CD4-positive, alpha-beta T cell treated with Interferon gamma for 1 hour (primary cell): ENCODE measurements at places on chromosomes 1 and 21.

GRCh38 chr1:148318904-148319242, 164.2 kb downstream of the PPIAL4G start:
- DNase-seq: no peak

DNA sequence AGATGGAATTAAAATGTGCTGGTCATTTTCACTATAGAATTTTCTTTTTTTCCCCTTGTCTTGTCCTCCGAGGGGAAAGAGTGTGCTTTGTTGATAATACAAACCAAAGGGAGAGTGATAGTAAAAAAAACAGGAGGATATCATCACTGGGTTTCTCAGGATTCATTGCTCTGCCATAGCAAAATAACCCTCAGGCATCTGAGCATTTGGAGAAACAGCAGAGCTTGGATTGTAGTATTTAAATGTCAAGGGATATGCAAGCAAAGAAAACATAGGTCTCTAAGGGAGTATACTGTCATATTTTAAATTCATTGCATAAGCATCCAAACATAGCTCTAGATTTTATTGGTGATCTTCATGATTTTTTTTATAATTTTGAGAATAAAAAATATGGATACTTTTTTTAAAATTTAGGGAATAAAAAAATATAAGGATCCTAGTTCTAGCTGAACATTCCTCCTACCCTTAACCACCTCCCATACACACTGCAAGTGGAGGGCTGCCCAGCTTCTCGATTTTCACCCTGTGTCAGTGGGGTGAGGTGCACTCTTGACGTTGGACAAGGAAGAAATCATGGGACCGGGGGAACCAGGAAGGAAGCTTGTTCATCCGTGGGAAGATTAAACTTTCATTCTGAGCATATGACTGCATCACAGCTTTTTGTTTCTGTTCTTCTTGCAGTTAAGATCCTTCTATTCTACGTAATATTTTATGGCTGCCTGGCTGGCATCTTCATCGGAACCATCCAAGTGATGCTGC, 4.4 kb downstream of the ATP1B1 start:
- no peak for DNase-seq

- DNase-seq: no peak
Observed at GRCh38 chr21:31780944-31781343, 49.0 kb upstream of the SCAF4 start.

DNA sequence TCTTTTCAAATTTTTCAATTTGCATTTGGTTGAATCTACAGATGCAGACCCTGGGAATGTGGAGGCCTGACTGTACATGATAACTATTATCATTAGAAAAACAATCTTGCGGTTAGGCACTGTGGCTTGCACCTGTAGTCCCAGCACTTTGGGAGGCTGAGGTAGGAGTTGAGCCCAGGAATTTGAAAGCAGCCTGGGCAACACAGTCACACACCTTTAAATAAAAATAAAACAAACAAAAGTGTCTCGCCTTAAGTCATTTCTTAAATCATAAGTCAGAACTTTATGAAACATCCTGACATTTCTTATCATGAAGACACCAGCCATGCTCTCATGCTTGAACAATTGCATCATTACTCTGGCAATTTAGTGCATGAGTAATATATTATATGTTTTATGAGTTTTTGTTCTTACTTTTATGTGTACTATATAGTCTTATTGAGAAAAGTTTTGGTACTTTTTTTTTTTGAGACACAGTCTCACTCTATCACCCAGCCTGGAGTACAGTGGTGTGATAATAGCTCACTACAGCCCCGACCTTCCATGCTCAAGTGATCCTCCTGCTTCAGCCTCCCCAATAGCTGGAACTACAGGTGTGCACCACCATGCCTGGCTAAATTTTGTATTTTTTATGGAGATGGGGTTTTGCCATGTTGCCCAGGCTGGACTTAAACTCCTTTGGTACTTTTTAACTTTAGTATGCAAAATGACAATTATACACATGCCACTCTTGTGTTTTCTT, 7.8 kb downstream of the TBX19 start:
- no peak for DNase-seq

- DNase-seq: no peak
Observed at GRCh38 chr21:42694751-42695696, 41.6 kb downstream of the PDE9A start.

- no peak for DNase-seq
Observed at GRCh38 chr21:38337793-38338192, 81.0 kb downstream of the KCNJ15 start.

GRCh38 chr1:214957330-214958137, 125.0 kb upstream of the KCNK2 start:
- no peak for DNase-seq

DNA sequence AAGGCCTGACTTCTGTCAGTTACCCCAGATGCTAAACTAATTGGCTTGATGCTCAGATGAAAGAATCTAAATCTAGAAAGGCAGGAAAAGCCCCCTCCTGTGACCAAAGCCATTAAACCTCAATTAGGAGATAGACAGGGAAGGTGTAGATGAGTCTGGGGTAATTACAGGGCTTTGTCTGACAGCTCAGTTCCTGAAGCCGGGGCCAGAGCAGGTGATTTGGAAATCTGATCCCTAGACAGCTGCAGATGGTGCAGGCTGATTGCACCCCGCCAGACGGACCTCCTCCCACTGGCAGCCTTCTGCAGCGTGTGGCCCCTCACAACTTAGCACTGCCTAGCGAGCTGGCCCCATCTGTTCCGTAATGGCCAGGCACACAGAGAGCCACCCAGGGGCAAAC, 395.1 kb downstream of the HLX start:
- DNase-seq: no peak

DNA sequence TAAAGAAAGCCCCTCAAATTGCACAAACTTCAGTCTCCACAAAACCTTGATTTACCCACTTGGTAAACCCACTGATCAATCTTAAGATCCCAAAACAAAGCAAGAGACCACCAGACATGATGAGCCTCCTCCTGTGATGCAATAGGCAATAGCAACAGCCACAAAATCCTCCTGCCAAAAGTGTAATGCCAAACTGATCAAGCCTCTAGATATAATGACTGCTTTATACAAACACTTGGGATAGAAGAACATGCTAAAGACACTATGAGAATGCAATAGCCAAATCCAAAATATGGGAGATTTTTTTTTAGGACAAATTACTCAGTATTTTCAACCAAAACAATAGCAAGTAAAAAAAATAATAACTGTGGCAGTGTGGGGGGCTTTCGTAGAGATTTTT, 64.9 kb upstream of the PTGFRN start:
- no peak for DNase-seq

GRCh38 chr1:53811414-53811851, 26.7 kb downstream of the NDC1 start:
- no peak for DNase-seq

DNA sequence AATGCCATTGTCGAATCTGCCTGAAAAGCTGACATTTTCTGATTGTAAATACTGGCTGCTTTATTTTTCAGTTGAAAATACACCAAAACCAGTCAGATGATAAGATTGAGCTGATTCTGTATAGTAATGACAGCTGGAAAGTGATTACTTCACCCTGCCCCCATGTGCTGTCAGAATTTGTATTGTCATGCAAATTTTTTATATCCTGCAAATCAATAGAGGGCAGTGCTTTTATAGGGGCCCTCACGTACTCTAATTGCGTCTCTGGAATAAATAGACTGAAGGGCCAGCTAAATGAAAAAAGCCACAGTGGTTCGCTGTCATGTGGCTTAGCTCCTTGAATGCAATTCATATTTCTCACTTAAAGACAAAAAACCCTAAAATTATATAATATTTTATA, 208.6 kb downstream of the LHX8 start:
- no peak for DNase-seq

- no peak for DNase-seq
Observed at GRCh38 chr1:27940870-27941560, 6.2 kb downstream of the SMPDL3B start.

GRCh38 chr1:108634521-108634920, 26.4 kb downstream of the HENMT1 start:
- DNase-seq: no peak

GRCh38 chr1:41381692-41382479, 20.7 kb downstream of the FOXO6 start:
- DNase-seq: peak; percentile 14

DNA sequence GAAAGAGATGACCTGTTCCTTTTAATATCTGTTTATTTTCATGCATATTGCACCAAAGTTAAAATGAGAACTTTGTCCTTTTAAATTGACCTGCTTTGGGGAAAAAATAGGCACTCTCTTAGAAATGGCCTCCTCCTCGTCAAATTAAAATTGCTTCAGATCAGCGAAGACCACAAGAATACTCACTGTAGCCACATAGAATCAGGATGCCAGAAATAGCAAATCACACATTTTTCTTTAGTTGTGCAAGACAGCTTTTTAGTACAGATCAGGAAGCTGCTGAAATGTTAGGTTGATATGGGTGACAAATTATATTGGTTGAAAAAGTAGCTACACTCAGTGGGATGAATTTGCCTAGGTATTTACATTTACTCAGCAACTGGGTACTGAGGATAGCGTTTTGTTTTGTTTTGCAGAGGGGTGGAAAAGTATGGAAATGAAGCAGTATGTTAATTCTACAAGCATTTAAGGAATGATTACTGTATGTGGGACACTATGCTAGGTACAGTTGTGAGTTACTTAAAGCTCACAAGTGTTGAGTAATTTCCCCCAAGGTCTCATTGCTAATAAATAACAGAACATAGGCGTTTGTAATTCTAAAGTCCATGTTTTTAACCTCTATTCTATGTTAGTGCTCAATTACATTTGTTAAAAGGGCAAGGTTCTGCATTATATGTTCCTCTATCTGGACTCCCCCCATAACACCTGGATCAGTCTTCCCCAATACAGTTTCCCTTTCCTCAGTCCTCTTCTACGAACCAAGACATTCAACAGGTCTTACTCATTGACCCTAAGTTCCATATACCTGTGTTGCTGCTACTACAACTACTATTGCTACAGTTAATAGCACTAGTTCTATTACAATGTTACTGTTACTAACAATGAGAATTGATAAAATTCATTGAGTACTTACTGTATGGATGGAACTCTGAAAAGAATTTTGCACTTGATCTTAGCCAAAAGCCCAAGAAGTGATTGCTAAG, 99.4 kb upstream of the S1PR1 start:
- no peak for DNase-seq

GRCh38 chr21:44820851-44821250, 3.0 kb upstream of the SUMO3 start:
- DNase-seq: no peak

DNA sequence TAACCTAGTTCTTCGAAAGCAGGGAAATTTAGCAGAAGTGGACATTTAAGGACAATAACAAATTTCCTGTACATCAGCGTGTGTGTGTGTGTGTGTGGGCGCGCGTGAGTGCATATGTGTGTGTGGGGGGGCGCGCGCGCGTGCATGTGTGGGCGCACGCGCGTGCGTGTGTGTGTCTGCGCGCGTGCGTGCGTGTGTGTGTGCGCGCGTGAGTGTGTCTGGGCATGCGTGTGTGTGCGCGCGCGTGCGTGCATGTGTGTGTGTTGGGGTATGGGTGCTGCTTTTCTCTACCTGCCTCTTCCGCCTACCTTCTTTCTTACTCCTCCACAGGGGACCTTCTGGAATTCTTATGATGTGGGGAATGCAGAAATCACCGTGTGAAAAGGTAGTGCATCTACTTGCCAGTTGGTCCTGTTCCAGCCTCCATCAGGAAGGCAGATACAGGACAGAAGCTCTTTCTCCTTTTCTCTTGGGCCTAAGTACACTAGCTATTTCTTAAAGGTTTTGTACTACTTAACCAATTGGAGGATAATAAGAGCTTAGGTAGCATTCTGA, 165.4 kb upstream of the KCNK2 start:
- DNase-seq: no peak

- DNase-seq: no peak
Observed at GRCh38 chr1:51842261-51842660, 36.3 kb downstream of the NRDC start.

DNA sequence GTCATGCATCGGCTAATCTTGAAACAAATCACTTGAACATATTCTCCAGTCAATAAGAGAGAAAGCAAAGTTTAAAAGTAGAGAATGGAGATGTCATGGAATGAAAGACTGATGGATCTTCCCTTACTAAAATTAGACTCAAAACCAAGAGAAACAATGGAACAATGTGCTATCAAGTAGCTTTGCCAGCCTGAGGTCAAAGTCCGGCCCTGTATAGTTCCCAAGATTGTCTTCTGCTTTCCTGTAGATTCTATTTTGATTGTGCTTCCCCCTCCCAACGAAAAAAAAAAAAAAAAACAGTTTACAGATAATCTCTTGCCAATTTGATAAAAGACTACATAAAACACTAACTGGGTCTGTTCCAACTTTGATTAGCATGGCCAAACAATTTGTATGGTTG, 40.8 kb upstream of the KIRREL1 start:
- DNase-seq: no peak

- no peak for DNase-seq
Observed at GRCh38 chr1:65066419-65066765, 81.6 kb upstream of the AK4 start.

- DNase-seq: no peak
Observed at GRCh38 chr1:220908757-220909156, 29.5 kb downstream of the HLX start.

DNA sequence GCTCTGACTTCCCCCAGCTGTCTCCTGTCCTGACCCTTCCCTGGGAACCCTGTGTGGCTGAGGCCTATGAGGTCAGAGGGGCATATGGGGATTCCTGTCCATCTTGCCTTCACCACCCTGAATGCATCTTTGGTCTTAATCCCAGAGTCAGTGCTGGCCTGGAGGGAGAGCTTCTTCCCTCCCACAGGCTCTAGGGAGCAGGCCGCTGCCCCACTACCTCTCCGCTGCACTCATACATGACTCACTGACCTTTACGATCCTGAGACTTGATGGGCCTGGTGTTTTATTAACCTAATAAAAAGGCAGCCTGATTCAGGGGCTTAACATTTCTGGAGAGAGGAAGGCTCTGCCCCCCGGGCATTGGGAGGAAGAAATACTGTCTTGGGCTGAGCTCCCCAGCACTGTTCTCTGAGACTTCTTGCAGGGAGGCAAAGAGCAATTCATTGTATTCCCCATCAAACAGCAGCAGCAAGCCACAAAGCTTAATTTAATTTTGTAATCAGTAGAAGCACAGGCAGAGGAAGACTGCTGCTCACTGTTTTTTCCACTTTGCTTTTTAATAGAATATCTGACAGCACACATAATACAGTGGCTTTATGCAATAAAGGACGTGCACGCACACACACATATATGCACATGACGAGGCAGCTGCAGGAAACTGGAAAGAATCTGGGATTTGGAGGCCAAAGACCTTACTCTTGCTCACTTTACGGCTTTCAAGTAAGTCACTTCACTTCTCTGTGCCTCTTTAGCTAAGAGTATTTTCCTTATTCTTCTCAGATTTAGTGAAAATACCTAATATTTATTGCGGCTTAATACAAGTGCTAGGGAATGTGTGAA, 89.2 kb upstream of the GRIK3 start:
- no peak for DNase-seq
